ENCODE measurements at places on chromosomes 12 and 14.

GRCh38 chr14:33685698-33686097, 265.2 kb downstream of the EGLN3 start:
- no peak for DNase-seq

DNA sequence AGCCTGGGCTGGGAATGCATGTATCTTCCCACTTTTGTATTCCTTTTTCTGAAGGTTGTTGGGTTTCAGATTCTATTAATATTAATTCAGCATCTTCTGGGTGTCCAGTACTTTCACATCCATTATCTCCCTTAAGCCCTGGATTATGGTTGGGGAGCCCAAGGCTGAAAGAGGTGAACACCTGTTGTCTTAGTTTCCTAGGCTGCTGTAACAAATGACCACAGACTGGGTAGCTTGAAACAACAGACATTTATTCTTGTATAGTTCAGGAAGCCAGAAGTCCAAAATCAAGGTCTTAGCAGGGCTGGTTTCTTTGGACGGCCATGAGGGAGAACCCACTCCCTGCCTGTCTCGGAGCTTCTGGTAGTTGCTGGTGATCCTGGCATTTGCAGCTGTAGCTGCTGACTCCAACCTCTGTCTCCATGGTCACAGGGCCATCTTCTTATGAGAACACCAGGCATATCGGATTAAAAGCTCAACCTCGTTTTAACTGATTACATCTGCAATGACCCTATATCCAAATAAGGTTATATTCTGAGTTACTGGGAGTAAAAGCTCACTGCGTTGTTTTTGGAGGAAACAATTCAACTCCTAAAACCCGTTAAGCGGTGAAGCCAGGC, 68.2 kb upstream of the CLMN start:
- no peak for DNase-seq

DNA sequence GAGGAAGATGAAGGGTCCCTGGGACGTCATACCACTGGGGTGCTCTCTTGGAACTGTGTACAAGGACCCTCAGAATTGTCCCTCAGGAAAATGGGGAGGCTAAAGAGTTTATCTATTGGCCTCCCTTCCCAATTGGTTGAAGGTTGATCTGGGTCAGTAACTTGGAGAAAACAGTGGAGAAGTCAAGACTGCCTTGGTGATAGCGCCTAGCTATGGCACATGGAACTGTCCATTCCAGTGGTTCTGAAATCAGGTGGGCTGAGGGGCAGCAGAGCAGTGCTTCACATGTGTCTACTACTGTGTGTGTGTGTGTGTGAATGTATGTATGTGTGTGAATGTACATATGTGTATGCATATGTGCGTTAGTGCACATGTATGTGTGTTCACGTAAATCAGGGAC, 316.1 kb downstream of the AACS start:
- no peak for DNase-seq

DNA sequence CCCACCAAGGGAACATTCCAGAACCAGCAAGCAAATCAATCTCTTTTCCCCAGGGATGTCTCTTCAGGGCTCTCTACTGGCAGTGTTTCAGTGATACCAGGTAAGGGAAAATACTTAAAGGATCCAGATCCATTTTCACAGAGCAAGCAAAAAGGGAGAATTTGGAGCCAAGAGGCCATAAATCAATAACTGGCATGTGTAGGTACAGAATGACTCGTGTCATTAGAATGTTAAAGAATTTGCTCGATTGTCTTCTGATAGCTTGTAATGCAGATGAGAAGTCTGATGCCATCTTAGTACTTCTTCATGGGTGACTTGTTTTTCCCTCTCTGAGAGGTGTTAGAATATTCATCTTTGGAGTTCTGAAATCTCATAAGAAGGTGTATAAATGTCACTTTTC, 242.9 kb downstream of the KTN1 start:
- no peak for DNase-seq

Data from activated T-helper 1 cell treated with Interleukin-2 at 50 U/mL for 16 hours (primary cell).